ENCODE measurements at places on chromosomes 13 and 19.

DNA sequence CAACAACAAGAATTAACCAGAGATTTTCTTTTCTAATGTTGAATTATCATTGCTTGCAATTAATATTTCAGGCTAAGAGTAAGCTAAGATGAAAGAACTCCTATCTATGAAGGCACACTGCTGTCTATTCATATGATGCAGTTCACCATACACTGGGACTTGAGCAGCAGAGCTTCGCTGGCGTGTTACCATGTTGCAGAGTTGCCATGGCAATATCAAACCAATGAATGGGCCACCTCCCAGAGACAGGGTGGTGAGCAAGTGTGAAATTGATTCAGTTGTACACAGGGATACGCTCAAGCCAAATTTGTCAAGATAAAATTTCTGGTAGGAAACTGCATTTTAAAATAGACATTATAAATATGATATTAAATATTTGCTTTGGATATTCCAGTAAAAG, 69.3 kb upstream of the MYO16 start:
- no peak for DNase-seq

DNA sequence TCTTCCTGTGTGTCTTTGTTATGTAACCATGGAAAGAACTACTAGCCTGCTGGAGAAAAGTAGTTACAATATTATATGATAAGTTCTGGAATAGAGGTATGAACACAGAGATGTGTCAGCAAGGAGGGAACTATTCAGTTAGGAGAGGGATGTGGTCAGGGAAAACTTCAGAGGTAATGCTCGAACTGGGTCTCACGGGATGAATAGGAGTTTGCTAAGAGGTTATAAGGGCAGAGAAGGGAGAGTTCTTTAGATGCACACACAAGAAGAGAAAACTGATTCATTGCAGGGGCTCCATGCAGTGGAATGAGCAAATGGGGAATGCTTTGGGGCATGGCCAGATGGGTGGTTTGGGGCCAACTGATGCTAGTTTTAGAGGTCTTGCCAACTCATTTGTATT, 46.0 kb upstream of the SIAH3 start:
- DNase-seq, result no peak

DNA sequence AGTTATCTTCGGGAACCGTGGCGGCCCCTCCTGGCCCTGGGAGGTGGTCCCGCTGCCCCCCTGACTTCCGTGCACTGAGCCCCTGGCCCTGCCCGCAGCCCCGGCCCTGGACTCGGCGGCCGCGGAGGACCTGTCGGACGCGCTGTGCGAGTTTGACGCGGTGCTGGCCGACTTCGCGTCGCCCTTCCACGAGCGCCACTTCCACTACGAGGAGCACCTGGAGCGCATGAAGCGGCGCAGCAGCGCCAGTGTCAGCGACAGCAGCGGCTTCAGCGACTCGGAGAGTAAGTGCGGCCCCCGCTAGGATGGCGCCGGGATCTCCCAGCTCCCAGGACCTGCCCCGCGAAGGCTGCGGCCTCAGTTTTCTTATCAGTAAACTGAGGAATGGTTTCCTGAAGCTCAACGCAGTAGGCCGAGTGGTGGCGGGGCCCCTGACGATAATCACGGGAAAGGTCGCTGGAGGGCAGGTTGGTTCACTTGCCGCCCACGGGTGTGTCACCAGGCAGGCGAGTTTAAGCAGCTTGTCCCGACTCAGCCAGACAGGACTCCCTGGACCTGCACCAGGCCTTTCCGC, 924 bp downstream of the RGCC start:
- no peak for DNase-seq

DNA sequence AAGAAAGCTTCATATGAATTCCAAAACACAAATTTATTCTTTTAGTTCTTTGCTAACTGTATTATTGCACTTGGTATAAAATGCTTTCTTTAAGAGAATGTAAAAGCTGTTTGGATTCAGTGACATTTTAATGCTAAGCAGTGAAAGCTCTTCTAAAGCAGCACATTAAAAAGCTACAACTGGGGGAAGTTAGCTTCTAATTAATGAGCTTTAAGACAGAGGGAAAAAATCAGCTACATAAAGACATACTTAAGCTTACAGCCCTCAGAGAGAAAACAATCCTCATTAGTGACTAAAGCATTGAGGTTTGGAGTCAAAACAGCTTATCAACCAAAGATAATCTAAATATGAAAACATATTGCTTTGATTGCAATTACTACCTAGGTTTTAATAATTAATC, 1222.2 kb upstream of the SPRY2 start:
- DNase-seq, result no peak

GRCh38 chr13:33245505-33246158, 39.9 kb downstream of the STARD13 start:
- DNase-seq, result no peak

- DNase-seq, result no peak
Measured at GRCh38 chr13:28753946-28754345, 35.2 kb upstream of the SLC46A3 start.

DNA sequence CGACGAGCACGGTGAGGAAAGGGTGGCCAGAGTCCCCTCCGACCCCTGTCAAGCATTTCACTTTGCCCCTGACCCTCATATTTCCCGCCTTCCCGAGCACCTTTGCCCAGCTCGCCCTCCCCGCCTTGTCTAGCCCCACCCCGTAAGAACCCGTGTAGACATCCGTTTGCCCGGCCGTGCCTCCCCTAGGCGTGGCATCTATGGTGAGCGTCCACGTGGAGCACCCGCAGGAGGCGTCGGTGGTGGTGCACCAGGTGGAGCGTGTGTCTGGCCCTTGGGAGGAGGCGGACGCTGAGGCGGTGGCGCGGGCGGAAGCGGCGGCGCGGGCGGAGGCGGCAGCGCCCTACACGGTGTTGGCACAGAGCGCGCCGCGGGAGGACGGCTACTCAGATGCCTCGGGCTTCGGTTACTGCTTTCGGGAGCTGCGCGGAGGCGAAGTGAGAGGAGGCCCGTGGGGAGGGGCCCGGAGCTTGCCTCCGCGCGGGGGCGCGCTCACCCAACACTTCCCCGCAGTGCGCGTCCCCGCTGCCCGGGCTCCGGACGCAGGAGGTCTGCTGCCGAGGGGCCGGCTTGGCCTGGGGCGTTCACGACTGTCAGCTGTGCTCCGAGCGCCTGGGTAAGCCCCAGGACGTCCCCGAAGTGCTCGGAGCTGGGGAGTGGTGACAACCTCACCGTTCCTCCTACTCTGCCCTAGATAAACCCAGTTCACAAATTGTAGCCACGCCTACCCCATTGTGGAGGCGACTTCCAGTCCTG, 4.2 kb downstream of the LTBP4 start:
- DNase-seq, result peak; percentile 59

DNA sequence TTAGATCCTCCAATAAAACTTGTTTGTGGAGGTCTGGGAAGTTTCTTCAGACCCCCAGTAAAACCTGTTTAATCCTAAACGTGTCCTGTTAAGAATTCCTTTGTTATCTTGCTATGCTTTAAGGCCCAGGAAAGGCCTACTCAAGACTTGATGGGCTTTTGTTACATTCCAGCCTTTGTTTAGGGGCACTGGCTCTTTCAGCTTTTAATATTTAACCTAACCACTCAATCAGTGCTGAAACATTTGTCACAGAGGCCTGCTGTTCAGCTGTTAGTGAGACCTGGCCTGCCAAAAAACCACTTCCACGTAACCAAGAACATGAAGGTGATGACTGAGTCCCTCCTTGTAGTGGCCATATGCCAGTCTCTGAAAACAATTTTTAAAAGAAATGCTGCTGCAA, 41.7 kb downstream of the PCDH17 start:
- DNase-seq, result no peak

DNA sequence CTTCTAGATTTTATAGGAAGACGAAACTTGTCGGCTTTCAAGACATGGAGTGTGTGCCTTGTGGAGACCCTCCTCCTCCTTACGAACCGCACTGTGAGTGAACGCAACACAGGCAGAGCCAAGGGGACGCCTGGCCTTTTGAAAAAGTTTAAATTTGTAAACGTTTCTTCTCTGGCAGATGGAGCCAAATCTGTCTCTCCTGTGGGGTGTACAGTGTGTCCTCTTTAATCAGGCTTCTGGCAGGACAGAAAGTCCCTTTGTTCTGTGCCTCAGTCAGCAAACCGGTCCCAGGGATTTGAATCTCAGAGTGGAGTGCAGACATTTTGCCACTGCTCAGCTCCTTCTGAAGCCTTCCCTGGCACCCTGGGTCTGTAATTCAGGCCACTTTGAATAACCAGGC, 56.5 kb downstream of the TNFRSF19 start:
- DNase-seq, result no peak
